ENCODE measurements at places on chromosomes 1 and 21.
A peak's percentile ranks its signal among the peaks of the same experiment; 100 is the strongest.

DNA sequence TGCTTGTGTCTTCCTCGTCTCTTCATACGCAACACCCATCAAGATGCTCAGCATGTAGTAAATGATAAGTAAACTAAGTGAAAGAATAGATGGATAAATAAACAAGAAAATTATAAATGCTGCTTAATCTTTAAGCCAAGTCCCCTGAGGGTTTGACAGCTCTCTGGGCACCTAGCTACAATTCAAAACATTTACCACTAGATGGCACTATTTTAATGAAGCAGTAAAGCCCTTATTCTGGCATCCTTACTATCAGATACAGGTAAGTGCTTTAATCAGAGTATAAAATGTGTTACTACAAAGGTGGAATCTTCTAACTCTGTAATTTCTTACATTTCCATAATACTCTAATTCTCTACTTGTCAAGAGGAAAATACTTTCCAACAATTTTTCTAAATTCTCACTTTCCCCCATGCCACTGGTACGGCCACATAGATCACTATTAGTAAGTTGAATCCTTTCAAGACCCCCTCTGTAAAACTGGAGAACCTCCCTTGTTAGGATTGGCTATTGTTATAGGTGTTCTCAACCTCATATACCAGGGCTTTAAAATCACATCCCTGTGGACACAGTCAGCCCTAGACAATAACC lies 137.8 kb downstream of the BARHL2 start:
- no peak for DNase-seq

- DNase-seq = no peak
Observed at GRCh38 chr1:206863266-206863665, 2.2 kb upstream of the IL20 start.

DNA sequence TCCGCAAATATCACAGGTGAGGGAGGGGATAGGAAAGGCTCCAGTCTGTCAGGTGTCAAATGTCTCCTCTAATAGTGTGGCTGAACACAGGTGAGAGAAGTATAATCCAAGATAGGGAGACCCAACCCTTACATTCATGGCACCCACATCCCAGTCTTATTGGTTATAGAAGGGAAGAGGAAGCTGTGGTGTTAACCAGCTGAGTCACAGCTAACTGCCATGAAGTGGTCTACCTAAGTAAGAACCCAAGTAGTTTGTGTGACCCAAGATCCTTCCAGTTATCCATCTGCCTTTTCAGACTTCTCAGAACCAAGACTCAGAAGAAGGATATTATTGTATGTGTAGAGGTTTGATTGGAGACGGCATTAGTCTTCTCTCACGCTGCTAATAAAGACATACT lies 37.1 kb downstream of the DDAH1 start:
- DNase-seq = no peak

DNA sequence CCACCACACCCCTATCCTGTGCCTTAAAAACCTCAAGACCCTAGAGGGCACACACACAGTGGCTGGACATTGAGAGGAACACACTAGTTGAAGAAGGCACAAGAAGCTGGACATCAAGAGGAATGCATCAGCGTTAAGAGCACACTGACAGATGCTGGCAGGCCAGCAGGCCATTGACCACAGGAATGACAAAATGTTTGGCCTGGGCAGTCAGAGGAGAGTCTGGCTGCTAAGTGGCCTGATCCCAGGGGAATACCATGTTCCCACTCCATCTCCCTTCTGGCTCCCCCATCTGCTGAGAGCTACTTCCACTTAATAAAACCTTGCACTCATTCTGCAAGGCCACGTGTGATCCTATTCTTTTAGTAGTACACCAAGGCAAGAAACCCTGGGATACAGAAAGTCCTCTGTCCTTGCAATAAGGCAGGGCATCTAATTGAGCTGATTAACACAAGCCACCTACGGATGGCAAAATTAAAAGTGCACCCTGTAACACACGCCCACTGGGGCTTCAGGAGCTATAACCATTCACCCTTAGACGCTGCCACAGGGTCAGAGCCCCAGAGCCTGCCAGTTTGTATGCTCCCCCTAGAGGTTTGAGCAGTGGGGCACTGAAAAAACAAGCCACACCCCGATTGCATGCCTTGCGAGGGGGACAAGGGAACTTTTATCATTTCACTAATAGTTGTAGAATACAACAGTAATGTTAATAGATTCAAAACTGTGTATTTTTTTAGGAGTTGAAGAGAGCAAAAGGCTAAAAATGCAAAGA lies 1216.1 kb upstream of the NCAM2 start:
- DNase-seq = no peak

DNA sequence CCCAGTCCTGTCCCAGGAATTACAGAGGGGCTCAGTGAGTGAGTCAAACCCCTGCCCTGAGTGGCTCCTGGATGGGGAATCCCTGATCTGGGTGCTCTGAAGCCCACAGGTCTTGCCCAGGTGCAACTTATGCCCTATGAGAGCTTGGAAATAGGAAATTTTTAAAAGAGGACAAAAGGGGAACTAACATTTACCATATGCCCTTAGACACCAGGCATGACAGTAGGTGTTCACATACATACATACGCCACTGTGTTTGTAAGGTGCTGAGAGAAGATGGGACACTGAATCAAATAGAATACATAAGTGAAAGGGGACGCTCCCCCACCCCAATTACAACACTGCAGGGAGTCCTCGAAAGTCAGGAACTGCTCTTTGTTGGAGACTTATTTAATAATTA lies 1.4 kb downstream of the CFAP45 start:
- no peak for DNase-seq

DNA sequence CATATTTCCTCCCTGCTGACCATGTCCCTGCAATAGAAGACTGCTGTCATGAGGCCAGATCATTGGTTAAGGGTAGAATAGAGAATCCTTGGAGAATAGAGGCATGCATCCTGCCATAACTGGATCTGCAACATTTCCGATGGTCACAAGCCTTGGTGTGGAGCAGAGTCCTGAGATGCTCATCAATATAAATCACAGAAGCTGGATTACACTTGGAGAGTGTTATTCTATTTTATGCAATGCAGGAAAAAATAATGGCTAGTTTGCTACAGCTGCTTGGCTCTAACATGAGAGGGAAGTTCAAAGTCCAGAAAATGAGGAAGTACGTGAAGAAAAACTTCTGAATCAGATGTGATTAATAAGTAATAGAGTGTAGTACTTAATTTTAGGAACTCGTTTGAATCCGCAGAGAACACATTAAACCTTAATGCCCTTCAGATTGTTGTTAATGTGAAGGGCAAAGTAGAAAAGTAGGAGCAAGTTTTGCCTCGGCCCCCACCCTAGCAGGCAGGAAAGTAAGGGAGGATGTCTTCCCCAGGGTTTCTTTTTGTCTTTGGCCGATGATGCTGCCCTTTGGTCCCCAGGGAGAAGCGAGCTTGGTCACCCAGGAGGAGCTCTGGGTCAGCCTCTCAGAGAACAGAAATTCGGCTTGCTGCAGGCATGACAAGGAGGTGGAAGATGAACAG lies 59.5 kb downstream of the KCNK1 start:
- no peak for DNase-seq

DNA sequence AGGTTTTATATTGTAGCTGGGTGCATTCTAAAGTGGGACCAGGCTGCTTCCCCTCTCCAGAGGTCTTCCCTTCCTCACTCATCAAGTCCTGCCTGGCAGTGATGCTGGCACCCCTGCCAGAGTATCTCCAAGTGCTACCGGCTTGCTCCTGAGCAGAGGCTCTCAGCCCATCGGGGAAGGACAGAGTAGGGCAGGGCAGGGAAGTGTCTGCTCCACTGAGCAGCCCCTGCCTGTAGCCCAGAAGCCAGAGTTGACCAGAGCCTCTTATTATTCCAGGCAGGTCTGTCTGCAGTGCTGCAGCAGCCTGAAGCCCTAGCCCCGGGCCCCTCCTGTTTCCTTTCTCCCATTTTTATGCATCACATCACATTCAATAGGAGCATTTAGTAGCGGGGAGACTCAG lies 51.1 kb downstream of the ATP2B4 start:
- no peak for DNase-seq

- DNase-seq = no peak
Observed at GRCh38 chr1:13478692-13479091, 35.1 kb downstream of the LRRC38 start.

DNA sequence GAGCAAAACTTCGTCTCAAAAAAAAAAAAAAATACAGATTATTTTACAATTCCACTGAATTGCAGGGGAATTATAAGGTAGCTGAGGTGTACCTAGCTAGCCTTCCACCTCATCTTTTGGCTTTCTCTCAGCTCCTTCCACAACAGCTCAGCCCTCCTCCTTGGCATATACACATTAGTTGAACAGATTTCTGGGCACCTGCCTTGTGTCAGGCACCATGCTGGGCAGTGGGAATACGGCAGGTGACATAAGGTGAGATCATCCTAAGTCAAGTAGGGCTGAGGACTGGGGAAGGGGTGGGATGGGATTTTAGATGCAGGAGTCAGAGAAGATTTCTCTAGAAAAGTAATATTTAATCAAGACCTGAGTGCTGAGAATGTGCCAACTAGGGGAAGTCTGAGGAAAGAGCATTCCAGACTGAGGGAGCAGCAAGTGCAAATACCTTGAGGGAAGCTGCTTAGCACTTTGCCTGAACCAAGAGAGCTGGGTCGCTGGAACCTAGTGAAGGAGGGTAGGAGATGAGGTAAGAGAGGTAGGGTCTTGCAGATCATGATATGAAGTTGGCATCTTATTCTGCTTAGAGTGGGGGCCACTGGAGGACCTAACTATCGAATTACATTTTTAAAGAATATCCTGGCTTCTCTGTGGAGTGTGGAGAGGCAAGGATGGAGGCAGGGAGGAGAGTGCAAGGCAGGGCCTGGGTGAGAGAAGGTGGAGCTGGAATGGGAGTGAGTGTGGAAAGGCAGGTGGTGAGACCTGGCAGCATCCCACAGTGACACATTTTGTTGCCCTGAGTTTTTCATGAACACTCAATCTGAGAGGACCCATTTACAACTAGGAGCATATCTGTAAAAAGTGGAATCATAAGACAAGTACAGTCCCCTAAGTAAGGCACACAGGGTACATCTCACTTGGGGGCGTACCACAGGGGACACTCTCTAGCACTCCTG lies 28.2 kb downstream of the LAMC2 start:
- DNase-seq = no peak

DNA sequence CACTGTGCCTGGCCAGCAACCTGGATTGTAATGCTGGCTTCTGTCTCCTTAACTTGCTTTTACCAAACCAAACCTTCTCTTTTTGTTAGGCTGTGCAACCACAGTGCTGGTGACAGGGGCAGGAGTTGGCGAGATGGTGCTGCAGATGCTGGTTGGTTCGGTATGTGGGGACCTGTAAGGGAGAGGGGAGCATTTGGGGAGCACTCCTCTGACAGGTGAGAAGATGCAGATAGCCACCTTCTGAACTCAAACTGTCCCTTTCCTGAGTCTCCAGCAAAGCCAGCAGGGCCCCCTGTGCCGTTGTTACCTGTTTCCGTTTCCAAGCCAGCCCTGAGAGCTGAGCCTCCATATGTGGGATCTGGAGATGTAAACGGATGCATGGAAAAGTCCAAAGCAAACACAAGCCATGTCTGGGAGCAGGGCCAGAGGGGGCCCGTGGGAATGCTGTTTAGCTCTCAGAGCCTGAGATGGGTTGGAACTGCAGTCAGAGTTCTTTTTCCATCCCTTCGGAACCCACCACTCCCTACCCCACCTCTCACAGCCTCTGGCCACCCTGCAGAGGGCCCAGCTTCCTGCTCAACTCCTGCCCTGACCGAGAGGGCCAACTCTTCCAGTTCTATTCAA lies 34.0 kb downstream of the ELK4 start:
- no peak for DNase-seq

- no peak for DNase-seq
Observed at GRCh38 chr1:25360596-25361581, 22.8 kb downstream of the TMEM50A start.

GRCh38 chr1:91552091-91552490 lies 51.4 kb downstream of the CDC7 start:
- DNase-seq = no peak

DNA sequence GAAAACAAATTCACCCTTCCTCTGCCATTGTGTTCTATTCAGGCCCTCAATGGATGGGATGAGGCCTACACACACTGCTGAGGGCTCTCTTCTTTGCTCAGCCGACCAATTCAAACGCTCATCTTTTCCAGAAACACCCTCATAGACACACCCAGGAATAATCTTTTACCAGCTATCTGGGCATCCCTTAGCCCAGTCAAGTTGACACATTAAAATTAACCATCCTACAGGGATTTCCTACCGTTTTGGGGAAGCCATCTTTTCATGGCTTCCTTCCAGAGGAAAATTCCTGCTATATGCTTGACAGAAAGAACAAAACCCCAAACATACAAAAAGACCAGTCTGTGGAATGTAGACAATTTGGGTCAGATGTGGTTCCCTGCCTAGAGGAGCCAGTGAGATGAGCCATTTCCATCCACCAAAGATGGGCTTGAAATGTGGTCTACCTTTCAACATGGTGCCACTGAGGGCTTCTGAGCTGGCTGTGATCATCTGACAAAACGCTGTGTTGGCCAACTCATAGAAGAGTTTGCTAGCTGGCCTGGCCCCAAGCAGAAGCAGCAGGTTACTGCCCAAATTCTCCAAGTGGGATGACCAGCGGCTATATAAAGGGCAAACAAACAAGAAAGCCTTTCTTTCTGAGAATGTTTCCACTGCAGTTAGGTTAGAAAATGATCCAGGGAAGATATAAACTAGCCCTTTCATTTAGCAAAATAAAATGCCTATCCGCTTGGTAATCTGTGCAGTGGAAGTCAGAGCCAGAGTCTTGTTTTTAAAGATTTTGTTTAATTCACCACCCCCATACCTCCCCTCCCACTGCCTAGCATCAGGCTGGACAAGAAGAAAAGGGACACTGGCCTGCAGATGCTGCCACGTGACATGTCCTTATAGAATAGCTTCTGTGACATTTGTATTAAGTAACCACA lies 69.1 kb upstream of the MRPS6 start:
- no peak for DNase-seq

- peak; percentile 47 for DNase-seq
Observed at GRCh38 chr1:39671793-39672550, at the start of gene NT5C1A. Gene NT5C1A (minus strand): TSS chr1:39672107. CDS start chr1:39672038, 69 bp downstream.

GRCh38 chr1:1051127-1051810 lies 22.8 kb downstream of the RNF223 start:
- no peak for DNase-seq

GRCh38 chr1:226938903-226939437 lies 1.1 kb upstream of the COQ8A start:
- no peak for DNase-seq

GRCh38 chr1:6498576-6499111 lies 7.2 kb upstream of the PLEKHG5 start:
- DNase-seq = no peak

GRCh38 chr1:112583366-112583765 lies 35.6 kb downstream of the ST7L start:
- DNase-seq = no peak

GRCh38 chr21:37460196-37460595 lies 93.6 kb downstream of the DYRK1A start:
- no peak for DNase-seq

GRCh38 chr1:152020849-152021248 lies 16.0 kb downstream of the S100A11 start:
- no peak for DNase-seq

GRCh38 chr1:237655778-237656177 lies 234.9 kb downstream of the ZP4 start:
- no peak for DNase-seq

Data from T-helper 2 cell treated with Interferon-gamma antibody and Interleukin-4, amounts not matched to agents 5 μg/mL and 100 μg/mL, for 36 hours (primary cell).